Suprapubic skin (tissue), 4 donors: ENCODE measurements at places on chromosomes 2 and 18.

DNA sequence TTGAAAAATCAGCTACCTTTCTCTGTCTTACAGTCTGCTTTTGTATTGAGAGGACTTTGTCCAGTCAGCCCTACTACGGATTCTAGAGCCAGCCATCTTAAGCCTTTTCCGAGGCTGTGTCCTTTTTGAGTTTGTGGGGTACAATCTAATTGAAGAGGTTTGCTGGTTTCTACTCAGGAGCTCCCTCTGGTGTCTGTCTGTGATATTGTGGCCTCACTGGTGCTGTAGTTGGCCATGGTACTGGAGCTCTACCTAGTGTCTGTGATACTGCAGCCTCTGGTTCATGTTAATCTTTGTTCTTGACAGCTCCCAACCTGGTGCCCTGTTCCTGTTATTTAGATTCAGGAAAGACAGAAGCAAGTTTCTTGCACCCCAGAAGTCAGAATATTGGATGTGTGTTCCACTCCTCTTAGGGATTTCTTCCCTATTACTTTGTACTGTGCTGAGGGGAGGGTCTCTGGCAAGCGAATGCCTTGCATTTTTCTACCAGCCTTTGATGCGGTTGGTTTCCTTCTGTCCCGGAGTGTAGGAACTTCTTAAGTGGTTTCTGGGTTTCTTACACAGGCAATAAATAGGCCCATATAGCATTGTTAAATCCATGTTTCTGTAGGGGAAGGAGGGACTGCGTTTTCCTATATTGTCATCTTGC, 78.5 kb downstream of the ACSL3 start:
- DNase-seq: no peak

GRCh38 chr18:10689236-10690034, 163.6 kb downstream of the NAPG start:
- no peak for DNase-seq

GRCh38 chr2:9753276-9753600, 90.0 kb upstream of the TAF1B start:
- no peak for DNase-seq

DNA sequence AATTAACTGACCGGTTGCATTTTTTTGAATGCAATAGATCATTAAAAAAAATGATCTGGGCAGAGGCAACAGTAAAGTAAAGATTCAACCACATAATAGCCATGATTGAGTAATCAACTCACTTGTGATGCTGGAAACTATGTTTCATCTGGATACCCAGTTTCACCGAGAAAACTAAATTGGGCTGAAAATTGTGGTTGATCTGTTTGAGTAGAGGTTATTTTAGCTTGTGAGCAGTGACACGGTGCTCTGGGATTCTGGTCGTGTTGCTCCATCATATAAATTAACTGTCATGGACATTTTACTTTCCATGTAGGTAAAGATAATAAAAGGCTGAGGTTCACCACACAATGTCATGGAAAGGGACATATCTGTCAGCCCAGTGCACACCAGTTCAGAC, 58.7 kb downstream of the CD226 start:
- DNase-seq: no peak

GRCh38 chr2:157321466-157321865, 4.2 kb downstream of the ERMN start:
- no peak for DNase-seq

DNA sequence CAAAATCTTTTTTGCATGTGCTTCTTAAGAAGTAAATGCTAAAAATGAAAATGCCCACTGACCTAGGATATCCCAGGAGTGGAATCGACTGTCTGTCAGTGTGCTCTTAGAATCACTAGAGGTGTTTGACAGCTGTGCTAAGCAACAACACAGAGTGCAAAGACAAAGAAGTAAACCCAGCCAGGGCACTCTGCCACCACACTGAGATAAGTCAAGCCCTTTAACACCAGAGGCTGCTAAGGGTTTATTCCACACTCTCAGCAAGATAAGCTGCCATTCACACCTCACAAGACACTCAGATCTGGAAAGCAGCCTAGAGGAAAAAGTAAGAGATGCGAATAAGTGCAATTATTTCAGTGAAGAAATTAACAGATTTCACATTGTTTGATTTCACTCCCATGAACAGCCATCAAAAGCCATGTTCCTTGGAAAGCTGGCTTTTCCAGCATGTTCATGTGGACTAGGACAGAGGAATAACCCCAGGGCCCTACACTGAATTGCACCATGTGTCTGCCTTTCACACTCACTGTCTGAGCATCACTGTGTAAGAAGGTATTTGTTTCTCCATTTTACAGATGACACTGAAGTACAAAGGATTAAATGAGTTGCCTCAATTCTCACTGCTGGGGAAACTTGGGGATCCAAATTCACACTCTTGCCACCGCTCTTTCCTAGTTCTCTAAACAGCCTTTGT, 6.0 kb upstream of the BMP10 start:
- no peak for DNase-seq

DNA sequence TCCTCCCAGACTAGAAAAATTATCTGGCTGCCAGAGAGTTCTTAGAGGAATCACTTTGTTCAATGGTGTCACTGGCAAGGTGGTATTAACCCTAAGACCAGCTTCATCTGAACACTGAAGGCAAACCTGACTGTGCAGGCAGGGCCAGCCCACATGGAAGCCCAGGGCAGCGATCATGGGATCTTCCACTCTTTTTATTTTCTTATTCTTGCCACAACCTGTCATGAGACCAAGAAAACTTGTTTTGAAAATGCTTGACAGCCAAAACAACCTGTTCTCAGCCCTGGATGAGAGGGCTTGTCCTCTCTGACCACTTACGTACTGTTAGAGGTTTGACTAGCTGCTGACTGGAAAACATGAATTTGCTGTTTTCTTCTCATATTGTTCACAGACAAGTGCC, 75.3 kb upstream of the FOSL2 start:
- no peak for DNase-seq

- DNase-seq: no peak
These were observed 42.2 kb upstream of the TPO start for GRCh38 chr2:1371082-1371481.

DNA sequence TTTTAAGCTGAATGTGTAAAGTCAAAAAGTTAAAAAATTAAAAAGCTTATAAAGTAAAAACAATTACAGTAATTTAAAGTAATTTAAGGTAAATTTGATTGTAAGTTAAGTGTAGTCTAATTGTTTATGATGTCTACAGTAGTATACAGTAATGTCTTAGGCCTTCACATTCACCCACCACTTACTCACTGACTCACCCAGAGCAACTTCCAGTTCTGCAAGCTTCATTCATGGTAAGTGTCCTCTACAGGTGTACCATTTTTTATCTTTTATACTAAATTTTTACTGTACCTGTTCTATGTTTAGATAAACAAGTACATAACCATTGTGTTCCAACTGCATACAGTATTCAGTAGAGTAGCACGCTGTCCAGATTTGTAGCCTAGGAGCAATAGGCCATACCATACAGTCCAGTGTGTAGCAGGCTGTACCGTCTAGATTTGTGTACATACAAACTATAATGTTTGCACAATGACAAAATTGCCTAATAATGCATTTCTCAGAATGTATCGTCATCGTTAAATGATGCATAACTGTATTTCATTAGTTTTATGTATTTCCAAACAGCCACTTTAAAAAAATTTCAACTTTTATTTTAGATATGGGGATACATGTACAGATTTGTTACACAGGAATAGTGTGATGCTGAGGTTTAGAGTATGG, 319.3 kb downstream of the DYSF start:
- DNase-seq: no peak
